Hepatic stellate cell (primary cell): ENCODE measurements at places on chromosomes 7 and 10.

DNA sequence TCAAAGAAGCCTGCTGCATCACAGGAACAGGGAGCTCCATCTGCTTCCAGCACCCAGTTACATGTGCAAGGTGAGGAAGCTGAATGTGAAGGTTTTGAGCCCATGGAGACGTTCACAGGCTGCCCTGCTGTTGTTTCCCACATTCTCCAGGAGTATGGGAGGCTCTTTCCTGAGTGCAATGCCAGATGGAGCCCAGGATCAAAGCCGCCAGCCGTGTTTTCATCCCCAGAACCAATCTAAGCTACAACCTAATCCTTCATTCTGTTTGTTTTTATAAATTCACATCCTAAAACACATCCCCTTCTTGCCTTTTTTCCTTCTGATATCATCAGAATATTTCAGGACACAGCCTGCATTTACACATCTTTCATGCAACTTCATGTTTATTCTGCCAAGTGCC is 98.9 kb upstream of the PRR15 start:
- DNase-seq = no peak

DNA sequence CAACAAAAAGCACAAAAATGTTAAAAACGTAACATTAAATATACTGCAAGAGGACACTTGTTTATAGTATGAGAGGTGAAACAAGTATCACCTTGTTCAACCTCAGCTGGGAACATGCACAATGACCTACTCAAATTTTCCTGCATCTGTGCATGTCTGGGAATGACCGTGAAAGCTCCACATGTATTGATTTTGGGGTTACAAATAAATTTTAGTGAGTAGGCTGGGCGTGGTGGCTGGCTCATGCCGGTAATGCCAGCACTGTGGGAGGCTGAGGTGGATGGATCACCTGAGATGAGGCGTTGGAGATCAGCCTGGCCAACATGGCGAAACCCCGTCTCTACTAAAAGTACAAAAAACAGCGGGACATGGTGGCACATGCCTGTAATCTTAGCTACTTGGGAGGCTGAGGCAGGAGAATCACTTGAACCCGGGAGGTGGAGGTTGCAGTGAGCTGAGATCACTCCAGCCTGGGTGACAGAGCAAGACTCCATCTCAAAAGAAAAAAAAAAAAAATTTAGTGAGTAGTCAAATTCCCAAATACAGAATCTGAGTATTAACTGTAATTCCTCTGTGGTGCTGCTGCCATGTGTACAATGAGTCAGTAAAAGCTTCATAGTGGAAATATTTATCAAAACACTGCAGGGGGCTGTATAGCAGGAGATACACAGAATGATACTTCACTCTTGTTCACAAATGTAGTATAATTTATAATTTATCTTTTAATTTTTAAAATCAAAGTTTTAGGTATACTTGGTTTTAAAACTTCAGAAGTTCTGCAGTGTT is 41.1 kb downstream of the SUGCT start:
- no peak for DNase-seq

DNA sequence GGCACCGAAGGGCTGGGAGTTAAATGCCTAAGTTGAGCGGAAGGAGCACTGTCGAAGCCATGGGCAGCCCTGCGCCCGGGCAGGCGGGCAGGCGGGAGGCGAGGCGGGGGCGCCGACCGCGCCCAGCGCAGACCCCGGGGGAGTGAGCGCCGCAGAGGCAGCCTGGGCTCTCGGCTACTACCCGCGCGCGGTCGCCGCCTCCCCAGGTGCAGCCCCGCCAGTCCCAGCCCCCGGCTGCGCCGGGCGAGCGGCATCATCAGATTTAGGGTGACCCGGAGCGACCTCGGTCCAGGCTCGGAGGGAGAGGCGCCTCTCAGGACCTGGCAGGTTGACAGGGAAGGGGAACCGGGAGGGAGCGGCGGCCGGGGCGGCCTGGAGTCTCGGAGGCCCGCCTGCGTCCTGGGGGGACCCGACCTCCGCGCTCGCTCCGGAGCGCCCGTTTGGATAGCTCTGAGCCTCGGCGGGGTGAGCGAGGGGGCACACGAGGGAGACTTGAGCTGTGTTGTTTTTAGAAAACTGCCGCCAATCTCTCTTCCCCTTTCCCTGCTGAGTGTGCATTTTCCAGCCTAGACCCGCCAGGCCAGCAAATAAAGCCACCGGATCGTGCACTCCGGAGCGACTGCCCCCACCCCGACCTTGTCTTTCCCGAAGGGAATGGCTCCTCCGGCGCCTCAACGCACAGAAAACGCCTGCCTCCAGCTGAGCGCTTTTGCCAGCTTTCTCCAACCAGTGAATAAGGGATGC is 2.3 kb upstream of the NRP1 start:
- DNase-seq = no peak

DNA sequence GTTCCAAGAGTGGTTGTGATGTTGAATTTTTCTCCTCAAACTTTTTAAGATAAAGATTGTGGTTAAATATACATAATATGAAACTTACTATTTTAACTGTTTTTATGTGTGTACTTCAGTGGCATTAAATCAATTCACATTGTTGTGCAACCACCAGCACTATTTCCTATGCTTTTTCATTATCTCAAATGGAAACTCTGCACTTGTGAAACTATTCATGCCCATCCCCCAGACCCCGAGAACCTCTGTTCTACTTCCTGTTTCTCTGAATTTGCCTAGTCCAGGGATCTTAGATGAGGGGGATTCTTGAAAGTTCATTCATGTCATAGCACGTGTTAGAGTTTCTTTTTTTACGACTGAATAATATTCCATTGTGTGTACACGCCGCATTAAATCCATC is 67.0 kb downstream of the WDR37 start:
- no peak for DNase-seq

GRCh38 chr7:158292948-158293347 is 294.7 kb downstream of the PTPRN2 start:
- DNase-seq = no peak

GRCh38 chr7:108716783-108717182 is 147.1 kb downstream of the DNAJB9 start:
- peak; percentile 14 for DNase-seq

DNA sequence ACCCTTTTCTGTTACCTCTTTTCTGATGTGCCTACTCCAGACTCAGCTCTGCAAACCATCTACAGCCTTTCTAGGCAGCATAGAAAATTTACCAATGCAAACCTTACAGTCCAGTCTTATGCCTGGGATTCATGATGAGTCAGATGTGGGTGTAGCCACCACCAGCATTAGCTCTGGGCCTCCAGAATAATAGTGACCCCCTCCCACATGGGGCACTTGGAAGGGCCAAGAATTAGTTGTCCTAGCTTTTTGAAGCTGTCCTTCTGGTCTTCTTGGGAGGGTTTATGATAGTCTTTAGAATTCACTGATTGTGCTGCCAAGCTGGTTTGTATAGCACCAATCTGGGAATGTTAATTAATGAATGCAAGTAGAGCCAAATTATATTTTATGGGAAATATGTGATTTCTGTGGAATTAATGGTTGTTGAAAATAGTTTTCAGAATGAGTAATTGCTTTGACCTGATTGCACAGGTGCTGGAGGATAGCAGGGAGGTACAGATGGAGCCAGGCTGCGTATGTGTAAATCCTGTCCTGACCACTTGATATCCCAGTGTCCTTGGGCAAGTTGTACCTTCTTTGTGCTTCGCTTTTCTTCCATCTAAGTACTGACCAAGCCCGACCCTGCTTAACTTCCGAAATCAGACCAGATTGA is 94.8 kb downstream of the CPED1 start:
- DNase-seq = no peak

GRCh38 chr7:131021460-131021859 is 287.5 kb upstream of the KLF14 start:
- no peak for DNase-seq

DNA sequence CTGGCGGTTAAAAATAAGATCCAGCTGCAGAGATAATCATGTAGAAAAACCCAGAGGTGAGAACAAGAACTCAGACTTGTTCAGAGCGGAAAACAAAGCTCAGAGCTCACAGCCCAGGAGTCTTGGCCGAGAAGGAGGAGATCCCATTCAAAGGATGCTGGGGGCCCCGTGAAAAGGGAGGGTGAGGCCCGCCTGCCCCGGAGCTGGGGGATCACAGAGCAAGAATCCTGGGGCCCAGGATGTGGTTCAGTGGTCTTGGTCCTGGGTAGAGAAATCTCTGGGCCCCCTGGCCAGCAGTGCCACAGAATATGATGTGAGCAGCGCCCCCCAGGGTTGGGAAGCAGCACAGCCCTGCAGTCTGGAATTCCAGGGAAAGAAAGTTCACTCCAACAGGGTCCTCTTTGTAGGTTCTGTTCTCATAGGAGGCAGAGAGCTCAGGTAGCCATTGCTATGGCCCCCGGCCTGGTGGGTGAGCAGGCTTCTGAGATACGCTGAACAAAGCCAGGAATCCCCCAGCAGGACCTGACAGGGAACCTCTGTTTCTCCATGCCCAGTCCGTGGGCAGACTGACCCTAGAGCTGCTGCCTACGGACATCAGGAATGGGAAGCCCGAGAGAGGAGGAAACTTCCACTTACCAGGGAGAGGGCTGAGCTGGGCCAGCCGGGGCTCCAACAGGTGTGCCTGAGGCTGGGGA is 77.7 kb upstream of the GNA12 start:
- no peak for DNase-seq

DNA sequence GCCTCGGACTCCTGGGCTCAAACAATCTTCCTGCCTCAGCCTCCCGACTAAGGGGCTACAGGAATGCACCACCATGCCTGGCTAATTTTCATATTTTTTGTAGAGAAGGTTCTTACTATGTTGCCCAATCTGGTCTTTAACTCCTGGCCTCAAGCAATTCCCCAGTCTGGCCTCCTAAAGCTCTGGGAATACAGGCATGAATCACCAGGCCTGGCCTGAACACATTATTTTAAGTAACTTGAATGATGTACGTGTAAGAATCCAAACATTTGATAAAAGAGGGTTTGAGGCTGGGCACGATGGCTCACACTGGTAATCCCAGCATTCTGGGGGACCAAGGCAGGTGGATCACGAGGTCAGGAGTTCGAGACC is 13.0 kb upstream of the BAMBI start:
- DNase-seq = no peak

DNA sequence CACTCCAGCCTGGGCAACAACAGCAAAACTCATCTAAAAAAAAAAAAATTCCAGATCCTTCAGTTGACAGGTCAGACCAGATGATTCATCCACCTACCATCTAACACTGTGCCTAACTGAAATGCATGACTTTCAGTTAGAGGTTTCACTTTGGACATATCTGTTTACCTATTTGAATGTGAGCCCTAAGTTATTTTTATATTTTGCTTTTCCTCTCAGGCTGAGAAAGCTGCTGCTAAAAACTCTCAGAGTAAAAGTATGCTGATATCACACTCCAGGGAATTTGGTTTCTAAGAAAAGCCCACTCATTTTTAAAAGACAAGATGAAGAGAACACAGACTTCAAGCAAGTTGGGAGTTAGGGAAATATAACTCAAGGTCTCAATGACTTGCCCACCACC is 126.0 kb downstream of the SGMS1 start:
- DNase-seq = peak; percentile 50

DNA sequence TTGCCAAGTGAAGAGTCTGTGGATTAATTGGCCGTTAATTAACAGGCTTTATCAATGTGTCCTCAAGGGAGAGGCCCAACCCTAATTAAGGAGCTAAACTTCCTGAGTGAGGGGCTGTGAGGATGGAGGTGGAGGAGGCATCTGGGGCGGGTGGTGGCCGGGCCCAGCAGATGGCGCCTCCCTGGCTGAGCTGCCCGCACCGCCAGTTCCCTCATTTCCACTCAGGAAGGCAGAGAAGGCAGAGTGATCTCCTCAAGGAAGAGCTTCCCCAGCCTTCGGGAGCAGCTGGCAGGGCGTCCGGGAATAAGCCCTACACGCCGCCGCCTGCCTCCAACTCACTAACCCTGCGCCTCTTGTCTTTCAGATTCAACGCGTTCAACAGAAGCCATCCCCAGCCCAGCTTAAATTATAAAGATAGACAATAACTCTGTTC is 112.2 kb downstream of the CYTH3 start:
- DNase-seq = peak; percentile 92
